ENCODE measurements at places on chromosomes 5 and 9.

DNA sequence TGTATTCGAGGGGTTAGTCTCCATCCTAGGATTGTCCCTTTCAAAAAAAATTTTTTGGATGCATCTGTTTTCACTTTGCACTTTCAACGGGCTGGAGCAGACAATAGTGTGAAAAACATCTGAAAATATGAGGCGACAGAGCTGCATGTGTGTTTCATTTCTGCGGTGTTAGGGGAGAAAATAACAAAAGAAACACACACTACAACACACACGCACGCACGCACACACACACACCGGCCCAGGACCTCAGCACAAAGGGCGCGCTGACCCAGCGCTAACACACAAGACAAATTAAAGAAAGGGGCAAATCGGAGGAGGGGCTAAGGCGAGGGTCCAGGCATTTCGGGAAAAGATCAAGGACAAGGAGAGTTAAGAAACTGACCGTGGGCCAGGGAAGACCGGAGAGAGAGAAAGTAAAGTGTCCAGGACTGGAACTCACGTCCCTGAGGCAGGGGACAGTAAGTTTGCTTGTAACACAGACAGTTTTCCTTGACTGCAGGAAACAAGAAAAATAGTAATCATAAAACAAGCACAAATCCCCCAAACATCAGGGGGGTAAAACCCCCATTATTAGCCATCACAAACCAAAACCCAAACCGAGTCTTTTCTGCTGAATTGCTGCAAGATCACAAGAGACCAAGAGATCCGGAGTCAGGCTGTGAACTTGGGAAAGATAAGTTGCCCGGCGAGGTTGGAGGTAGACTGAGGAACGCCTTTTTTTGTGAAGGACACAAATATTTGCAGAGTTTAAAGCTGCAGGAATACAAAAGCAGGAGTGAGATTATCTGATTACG is 302.1 kb downstream of the PARP8 start:
- peak; percentile 27 for DNase-seq

- no peak for DNase-seq
Observed at GRCh38 chr5:160837211-160837610, 14.8 kb downstream of the ATP10B start.

DNA sequence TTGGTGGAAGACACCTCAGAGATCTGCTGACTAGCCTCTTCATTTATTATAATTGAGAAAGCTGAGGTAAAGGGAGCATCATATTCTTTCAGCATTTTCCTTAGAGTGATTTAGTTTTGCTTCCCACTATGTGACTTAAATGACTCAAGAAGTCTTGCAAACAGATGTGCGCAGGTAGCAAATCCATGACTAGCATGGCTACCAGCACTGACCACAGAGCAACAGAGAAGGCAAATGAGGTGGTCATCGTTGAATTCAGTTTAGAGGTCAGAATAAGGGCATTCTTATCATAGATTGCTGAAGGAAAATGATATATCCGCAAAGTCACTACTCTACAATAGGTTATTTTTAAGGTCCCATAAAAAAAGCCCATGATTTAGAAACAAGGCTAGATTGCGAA is 162.2 kb downstream of the PIK3R1 start:
- no peak for DNase-seq

GRCh38 chr9:33447799-33448553 is 583 bp upstream of the AQP3 start:
- no peak for DNase-seq

DNA sequence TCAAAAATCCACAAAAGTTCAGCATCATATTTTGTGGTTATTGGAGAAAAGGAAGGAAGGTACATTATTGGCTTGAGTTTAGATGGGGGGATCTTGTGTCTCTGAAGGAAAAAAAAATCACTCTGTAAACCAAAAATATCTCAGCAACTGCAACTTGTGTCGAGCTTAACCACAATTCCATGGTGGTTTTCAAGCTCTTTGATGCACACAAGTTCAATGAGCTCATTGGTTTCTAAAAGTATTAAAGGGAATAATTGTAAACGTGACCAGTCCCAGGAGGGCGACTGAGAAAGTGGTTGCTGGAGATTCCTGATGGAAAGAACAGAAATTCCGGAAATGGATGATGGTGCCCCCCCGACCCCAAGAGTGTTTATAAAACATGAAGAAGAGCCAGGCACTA is 173.8 kb downstream of the PSAT1 start:
- no peak for DNase-seq

DNA sequence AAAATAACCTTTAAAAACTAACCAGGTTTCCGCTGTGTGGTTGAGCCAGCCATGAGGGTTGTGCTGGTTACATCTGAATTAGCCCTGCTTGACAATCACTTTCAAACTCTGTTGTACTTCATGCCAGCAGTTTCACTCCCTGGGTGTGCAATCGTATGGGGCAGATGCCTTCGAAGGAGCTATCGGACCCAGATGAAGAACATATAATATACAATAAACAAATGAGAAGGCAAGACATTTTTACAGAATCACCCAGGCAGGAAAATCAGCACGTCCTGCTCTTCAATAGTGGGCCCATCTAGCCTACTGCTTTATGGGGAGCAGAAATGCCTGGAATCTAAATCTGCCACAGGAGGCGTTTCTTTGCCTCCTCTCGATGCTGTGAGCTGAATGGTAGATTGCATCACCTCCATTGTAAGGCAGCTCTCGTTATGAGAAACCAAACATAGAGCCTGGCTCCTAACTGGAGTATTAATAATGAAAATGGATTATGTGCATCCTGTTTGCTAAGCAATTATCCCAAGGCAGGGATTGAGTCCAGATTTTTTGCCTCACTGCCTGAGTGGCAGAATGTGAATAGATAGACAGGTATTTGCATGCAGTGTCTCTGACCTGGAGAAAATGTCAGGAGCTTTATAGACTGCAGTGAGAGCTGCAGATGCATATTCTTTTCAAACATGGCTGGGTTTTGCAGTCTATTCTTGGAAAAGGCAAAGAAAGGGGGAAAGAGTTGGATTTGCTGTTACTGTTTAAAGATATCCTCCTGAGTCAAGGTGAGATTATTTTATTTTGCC is 143.3 kb upstream of the SMARCA2 start:
- no peak for DNase-seq

- DNase-seq = no peak
Observed at GRCh38 chr5:123093111-123093600, 4.1 kb downstream of the PRDM6 start.

DNA sequence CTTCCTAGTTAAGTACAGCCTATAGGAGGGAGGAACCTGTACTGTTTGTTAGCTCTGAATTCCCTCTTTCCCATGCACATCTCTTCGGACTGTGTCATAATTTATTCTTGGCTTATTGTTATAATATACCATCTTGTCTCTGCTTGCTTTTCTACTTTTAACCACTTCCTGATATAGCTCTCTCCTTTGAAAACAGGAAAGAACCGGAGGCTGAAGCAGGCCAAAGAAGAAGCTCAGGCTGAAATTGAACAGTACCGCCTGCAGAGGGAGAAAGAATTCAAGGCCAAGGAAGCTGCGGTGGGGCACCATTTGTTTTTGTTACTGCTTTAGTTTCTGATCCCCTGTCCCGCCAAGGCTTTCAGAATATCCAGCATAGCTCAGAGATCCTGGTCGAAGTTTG is 4.8 kb downstream of the ATP6V1G1 start:
- no peak for DNase-seq

DNA sequence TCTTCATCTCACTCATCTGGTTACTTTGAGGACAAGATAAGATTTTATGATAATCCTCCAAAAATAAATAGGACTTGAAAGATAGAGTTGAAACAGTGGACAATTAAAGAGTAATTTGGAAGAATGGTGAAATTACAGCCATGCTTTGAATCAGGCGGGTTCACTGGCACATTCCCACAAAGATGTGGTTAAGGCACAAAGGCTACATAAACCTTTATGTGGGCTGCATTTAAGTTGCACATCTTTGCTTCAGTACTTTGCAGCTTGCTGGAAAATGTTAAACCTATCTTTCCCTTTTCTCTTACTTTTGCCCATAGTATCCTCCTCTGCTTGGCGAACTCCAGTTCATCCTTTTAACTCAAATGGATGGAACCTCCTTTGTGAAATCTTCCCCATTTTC is 92.2 kb upstream of the TNFAIP8 start:
- DNase-seq = no peak

- peak; percentile 41 for DNase-seq
Observed at GRCh38 chr9:117411547-117411946, 3.3 kb downstream of the ASTN2 start.

DNA sequence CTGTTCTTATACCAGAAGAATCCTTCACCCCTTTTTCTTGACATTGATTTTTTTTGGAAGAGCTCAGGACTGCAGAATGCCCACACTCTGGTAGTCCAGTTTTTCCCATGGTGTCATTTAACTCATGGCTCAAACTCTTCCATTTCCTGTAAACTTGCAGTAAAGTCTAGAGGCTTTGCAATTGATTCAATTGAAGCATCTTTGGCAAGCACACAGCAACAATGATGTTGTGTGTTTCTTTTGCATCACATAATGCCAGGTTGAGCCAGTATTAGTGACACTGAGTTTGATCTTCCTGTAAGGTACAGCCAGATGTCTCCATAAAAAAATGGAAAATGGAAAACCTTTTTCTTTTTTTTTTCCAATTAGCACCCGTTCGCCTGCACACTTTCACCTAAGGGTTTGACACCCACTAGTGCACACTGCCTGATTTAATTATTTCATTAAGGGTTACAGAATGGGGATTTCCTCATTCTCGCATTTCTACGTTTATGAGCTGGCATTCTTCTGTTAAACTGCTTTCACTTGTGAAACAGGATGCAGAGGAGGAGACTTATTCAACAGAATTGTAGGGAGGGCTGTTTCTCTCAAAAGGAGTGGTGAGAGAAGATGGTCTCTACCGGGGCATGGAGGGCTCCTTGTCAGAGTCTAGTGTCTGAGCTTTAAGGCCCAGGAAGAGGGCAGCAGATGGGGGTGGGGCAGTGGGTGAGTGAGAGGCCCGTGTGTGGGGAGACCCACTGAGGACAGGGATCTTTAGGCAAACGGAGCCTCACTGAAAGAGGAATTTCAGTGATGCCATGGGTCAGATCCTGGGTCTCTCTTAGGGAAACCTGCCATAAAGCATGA is 2.2 kb upstream of the S1PR3 start:
- no peak for DNase-seq

DNA sequence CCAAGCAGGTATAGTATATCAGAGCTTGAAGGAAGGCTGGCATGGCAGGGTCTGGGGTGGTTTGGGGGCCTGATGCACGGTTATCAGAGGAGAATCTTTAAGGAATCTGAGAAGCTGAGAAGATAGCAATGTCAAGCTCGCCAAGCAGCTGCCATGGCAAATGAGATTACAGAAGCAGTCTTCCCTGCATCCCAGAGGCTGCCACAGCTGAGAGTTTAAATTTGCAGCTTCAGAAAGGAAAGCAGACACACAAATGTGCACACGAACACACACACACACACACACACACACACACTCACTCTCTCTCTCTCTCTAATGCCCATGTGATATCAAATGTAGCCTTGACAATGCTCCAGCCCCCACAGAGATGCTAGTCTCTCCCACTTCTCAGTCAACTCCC is 79.0 kb upstream of the TNC start:
- no peak for DNase-seq

GRCh38 chr9:33307067-33307466 is 16.8 kb downstream of the NFX1 start:
- no peak for DNase-seq
